ENCODE measurements at places on chromosomes 4 and X. TPM values are rescaled to one million over a fixed set of nuclear protein-coding genes. Genes with fewer than 3 reads are reported as not detected.

SRPX gene
- polyA plus RNA-seq: 25.3 TPM

PARM1 gene
- polyA plus RNA-seq: 58.6 TPM

TLR7 gene
- 0.56 TPM for polyA plus RNA-seq

EFHC2 gene
- 0.68 TPM for polyA plus RNA-seq

ITIH6 gene
- 0.04 TPM for polyA plus RNA-seq

HHIP gene
- polyA plus RNA-seq: 2.1 TPM

TGIF2LX gene
- polyA plus RNA-seq: not detected

NPFFR2 gene
- 1.7 TPM for polyA plus RNA-seq

FLNA gene
- polyA plus RNA-seq: 541 TPM

AKAP14 gene
- 0.42 TPM for polyA plus RNA-seq
